ENCODE measurements at places on chromosomes 4 and X.

DNA sequence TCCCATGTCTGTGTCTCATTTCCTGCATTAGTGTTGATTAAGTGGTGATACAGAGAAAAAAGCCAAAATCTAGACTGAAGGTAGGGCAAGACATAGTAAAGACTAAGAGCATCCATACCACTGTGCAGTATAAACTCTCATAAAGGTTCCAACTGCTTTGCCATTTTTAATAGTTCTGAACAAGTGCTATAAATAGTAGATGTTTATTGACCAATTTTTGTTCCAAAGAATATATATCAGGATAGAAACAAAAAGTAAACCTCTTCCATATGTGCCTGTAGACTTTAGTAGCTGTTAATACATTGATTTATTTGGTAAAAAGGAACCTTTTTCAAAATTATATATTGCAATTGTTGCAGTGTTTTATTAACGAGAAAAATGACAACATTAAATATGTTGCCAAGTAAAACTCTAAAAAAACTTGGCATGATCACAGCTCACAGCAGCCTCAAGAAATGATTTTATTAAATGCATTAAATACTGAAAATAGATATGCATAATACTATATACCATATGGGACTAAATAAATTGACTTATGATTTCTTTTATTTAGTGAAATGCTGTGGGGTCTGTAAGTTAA, 22.3 kb upstream of the AASDH start:
- DNase-seq = no peak

DNA sequence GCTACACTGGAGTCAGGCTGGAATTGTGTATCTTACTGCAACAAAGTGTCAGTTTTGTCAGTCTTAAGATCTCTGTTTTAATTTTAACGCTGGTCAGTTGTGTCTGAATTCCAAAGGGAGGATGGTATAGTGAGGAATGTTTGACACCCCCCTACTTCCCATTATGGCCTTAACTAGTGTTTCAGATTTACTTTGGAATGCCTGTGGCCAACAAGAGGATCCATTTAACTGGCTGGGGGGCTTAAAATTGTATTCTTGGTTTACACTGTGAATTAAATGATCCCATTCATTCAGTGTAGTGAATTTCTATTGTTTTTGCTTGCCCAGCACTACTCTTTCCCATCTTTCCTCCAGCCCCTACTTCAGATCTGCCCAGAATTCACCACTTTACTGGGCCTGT, 75.8 kb upstream of the IQCM start:
- DNase-seq = no peak

GRCh38 chr4:108034565-108034964, 44.9 kb downstream of the HADH start:
- DNase-seq = no peak

GRCh38 chr4:112520598-112521122, 4.7 kb upstream of the NEUROG2 start:
- DNase-seq = no peak

GRCh38 chrX:51571874-51572273, 46.8 kb downstream of the CENPVL3 start:
- no peak for DNase-seq

DNA sequence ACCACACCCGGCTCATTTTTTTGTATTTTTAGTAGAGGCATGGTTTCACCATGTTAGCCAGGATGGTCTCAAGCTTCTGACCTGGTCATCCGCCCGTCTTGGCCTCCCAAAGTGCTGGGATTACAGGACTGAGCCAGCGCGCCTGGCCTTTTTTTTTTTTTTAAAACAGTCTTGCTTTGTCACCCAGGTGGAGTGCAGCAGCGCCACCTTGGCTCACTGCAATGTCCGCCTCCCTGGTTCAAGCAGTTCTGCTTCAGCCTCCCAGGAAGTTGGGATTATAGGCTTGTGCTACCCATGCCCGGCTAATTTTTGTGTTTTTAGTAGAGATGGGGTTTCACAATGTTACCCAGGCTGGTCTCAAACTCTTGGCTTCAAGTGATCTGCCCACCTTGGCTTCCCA, 28.9 kb downstream of the ZFX start:
- no peak for DNase-seq

- DNase-seq = no peak
Observed at GRCh38 chr4:113882668-113883067, 96.8 kb downstream of the ARSJ start.

DNA sequence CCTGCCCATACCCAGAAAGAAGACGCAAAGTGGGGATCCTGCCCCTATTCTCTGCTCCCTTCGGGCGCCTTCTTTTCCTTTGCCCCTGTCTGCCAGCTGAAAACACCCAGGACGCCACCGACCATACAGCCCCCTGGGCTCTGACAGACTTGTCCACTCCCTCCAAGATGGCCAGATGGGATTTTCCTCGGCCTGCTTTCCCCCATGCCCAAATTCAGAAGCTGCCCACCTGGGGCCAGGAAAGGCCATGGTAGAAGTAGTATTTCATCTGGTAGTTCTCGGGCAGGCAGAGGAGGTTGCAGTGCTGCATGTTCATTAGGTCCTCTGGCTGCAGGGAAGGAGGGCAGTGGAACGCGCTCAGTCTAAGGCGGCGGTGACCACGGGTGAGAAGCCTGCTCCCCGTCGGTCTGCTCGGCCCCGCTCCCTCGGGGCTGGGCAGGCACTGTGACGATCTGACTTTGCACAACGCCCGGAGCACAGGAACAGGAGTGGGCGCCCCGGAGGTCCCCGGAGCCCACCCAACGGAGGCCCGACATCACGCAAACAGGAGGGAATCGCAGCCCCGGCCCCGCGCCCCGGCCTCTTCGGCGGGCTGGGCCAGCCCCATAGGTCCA, 582 bp downstream of the NAA10 start:
- no peak for DNase-seq

GRCh38 chr4:110007217-110007616, 94.5 kb downstream of the EGF start:
- DNase-seq = no peak

DNA sequence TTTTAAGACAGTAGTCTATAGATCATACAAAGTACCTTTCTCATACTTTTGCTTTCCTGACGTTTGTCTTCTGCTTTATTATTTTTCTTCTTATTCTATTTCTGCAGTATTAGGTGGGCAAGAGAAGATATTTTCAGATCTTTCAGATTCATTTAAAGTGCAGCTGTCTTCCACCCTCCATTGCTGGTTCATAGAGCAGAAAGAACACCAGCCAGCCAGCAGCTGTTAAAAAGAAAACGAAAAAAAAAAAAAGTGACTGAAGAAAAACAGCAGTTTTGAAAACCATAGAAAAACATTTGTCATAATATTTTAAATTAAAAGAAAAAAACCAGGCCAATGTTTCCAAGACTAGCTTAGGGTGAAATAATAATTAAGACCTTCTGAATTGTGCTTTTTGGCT, 42.9 kb downstream of the SMAD1 start:
- DNase-seq = no peak

DNA sequence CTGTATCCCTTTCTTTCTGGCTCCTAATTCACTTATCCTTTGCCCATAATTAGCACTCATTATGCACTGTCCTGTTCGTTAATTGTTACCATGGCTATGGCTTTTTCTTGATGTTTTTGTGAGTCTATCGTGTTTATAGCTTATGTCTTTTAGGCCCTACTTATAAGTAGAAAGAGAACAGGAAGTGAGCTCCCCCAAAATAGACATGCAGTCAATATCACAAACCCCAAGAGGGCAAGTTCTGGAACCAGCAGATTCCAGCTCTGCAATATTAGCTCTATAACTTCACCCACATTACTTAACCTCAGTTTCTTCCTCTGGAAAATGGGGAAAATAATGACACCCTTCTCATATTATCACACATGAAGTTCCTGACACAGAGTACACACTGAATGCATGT, 7.4 kb upstream of the HS3ST1 start:
- no peak for DNase-seq

- DNase-seq = peak; percentile 6
Observed at GRCh38 chrX:23773601-23774175, 9.3 kb upstream of the SAT1 start.

DNA sequence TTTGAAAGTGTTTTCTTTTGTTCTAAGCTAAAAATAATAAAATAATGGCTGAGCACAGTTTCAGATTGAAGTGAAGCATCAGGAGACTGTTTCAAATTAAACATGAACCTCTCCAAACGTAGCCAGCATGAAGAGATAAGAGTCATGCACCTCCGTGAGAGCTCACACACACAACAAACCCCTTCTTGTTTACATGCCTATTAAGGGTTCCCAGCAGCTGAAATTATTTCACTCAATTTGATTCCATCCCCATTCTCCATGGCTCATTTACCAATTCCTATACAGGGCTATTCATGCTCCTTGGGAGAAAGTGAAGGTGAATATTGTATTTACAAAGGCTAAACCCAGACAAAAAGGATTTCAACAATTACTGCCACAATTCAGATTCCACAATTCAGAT, 954.1 kb upstream of the INTU start:
- no peak for DNase-seq

DNA sequence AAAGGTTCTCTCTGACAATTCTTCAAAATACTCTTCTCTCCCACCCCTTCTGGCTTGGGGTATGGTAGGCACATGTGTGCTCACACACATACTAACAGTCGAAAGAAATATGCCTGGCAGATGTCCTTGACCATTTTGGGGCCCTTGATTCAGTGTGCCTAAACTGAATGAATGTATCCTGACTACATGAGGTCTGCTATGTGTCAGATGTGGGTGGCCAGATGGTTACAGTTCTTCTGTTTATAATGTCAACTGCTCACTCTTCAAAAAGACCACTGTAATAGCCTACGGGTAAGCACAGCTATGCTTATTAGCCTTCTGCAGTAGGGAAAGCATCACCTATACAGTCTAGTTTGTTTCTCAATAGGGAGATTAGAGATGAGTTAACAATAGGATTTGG, 63.7 kb upstream of the VEGFC start:
- DNase-seq = no peak

DNA sequence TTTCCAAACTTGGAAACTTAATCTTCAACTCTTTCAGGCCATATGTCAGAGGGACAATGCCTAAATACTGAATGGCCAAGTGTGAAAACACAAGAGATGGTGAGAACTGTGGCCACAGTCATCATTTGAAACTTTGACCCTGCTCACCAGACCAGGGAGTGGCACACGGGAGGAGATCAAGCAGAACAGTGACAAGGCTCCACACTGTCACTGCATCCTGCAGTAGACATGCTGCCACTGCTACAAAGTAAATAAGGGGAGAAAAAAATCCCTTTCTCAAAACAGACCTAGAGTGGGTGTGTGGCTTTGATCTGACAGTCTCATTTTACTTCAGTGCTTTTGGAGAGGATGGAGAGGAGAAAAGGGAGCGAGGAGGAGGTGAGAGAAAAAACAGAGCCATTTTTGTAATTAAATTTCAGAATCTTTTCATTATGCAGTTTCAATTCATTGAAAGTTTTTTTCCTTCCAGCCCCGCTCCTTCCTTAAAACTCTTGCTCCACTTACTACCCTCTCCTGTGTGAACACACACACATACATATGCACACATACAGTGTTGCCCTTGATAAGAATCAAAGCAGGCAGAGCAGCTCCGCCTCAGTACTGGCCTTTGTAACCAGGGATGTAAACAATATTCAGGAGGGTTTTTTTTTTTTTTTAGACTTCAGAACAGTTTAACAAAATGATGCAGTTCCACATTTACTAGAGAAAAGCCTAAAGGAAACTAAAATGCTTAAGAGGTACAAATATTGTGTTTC, 34.4 kb downstream of the NEXMIF start:
- DNase-seq = no peak

DNA sequence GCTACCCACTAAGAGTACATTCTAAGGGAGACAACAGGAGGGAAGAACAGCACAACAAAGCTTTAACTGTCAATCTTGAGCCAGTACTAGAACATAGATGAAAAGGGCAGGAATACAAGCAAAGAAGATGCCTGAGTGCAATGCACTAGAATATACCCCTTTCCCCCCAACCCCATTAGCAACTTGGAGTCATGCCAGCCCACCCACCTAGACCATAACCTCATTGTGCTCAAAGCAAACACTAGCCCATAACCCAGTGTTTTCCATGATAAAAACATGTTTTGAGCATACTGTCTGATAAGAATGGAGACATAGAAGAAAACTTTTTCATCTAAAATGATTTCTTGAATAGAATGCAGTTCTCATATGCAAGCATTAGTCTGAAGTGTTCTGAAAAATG, 183.2 kb downstream of the RAP1GDS1 start:
- DNase-seq = no peak

- no peak for DNase-seq
Observed at GRCh38 chrX:155070663-155070974, 317 bp downstream of the CMC4 start.

DNA sequence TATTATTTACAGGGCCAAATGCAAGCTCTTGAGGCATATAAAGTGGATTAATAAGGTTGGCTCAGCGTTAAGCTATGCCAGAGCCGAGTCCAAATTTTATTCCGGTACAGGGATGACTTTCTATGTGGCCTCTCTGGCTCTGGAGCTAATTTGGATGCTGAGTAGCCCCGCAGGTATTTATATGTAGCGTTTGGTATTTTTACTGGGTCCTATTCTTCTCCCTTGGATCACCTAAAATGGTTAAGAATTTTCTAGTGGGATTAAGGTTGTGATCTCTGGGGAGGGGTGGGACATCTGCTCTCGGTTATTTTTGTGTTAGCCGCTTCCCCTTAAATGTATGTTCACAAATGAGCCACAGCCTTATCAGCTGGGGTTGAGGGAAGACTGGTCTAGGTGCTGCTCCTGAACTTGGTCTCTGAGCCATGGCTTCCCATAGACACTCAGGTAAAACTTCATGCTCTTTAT, 49.4 kb downstream of the FHL1 start:
- no peak for DNase-seq

- no peak for DNase-seq
Observed at GRCh38 chr4:5337731-5338130, 286.5 kb downstream of the STK32B start.

GRCh38 chr4:1090036-1090435, 23.3 kb downstream of the RNF212 start:
- no peak for DNase-seq

- DNase-seq = no peak
Observed at GRCh38 chr4:82362565-82362964, 11.2 kb downstream of the HNRNPD start.

DNA sequence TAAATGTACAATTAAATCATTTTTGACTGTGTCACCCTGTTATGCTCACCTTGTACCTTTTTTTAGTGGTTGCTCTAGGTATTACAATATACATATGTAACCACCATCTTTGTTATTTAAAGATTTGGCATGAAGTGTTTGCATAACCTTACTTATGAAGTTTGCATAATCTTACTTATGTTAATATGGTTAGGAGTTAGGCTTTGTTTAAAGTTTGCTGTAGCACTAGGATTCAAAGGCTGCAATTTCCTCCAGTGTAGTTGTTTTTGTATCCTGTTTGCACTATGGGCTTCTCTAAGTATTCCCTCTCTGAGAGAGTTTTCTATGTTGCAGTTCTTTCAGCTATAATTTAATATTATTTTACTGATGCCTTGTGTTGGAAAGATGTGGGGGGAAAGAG, 15.0 kb upstream of the GSPT2 start:
- DNase-seq = no peak
